ENCODE measurements at places on chromosomes 13 and 19.
A peak's percentile ranks its signal among the peaks of the same experiment; 100 is the strongest.

DNA sequence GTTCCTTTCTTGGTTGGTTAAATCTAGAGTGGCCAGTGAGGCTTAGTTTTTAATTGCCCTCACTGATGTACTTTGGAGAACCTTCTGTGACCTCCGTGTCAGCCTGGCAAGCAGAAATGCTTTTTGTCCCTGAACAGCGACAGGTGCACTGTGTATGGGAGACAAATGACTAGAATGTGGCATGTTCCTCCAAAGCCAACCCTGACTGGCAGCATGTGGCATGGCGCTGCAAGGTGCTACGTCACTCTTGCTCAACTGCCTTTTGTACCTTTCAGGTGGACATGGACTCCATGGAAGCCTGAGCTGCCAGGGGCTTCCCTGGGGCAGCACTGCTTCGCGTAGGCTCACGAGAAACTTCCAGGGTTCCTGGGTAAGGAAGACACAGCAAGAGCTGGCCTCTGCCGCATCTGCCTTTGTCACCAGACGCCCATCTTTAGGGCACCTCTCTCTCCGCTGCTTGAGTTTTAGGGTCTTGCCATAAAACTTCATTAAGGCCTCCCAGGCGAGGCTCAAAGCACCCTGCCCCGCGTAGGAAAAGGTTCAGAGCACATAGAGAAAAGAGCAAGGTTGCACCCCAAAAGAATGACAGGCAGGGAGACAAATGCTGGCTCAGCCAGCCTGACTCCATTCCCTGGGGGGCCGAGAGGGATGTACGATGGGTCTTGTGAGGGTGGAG, 167.1 kb upstream of the SOX1 start:
- peak; percentile 72 for DNase-seq

- DNase-seq = no peak
These were observed 10.3 kb downstream of the GNA15 start for GRCh38 chr19:3145909-3146676.

GRCh38 chr19:45638930-45639729, at the start of gene EML2:
TSS of gene EML2 (minus strand) at chr19:45639397. CDS start at chr19:45639376, 21 bp downstream.
- no peak for DNase-seq

DNA sequence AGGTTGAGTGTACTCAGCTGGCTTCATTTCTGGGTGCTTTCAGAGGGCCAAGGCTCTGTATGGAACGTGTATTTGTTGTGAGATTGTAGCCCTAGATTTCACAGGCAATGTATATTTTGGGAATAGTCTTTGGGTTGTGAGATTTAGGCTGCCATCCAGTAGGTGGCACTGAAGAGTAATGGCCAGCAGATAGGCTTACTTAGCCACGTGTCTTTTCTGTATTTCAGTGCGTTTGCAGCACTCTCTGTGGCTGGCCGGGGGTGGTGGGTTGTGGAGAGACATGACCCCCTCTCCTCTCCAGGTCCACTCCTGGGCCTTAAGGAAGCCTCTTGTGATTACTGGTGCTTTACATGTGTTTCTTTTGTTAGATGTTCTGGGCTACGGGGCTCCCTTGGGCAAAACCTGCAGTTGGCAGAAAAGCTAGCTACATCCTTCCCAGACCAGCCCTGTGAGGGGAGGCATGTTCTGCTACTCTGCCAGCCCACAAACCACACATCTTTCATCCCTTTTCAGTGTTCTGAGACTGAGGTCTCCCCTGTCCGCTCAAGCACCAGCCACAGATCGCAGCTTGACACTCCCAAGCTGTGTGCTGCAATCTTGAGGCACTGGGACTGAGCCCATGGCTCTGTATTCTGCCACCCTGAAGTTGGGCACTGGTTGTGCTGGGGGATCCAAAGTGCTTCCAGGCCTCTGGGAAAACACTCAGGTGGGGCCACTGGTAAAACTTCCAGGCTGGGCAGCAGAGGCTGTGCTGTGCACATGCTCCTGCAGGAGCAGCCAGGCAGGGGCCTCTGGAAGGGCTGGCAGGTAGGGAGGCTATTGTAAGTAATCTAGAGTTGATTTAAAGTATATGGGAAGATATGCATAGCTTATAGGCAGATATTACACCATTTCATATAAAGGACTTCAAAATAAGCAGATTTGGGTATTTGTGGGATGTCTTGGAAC, 1096.8 kb upstream of the PCDH20 start:
- no peak for DNase-seq

- DNase-seq = no peak
These were observed 31.3 kb upstream of the ASF1B start for GRCh38 chr19:14167576-14168138.

GRCh38 chr19:48900477-48901406, 630 bp downstream of the NUCB1 start:
- DNase-seq = no peak

DNA sequence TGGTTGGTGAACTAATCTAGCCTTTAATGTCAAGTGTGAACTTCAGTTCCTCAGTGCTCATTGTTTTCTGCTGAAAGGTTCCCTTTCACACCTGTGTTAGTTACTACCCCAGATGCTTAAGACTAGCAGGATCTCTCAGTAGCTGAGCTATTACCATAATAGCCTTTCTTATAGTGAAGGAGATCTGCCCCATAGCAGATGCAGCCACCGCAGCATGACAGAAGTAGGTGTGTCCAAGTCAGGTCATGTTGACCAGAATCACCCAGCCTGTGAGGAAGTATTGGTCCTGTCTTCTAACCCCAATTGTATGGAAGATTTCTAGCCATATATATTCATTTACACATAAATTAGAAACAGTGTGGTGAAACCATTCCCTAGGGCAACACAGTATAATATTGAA, 37.3 kb downstream of the ZAR1L start:
- DNase-seq = no peak

GRCh38 chr13:40664350-40665125, 1.9 kb downstream of the FOXO1 start:
- DNase-seq = no peak

GRCh38 chr19:58551577-58552471, 3.1 kb downstream of the CHMP2A start:
- DNase-seq = no peak
